Natural killer cell (primary cell): ENCODE measurements at places on chromosomes 6 and 20. TPM values are rescaled to one million over a fixed set of nuclear protein-coding genes. Genes with fewer than 3 reads are reported as not detected.

Gene SRMS
- 0.23 TPM for total RNA-seq

DNA sequence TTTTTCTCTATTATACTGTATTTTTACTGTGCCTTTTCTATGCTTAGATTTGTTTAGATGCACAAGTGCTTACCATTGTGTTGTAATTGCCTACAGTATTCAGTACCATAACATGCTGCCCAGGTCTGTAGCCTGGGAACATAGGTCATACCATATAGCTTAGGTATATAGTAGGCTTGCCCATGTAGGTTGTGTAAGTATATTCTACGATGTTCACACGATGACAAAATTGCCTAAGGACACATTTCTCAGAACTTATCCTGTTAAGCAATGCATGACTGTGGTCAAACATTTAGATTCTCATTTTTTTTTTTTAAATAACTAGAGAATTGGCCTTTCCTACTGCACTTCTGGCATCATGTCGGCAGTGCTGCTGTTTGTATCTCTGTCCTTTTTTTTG lies 253.7 kb upstream of the SUPT3H start:
- H3K36me3 ChIP-seq, result no peaks in the 10 kb centered on the region
- no peak for DNase-seq
- peaks cover 2% of the 10 kb centered on the region for H3K4me1 ChIP-seq

DNA sequence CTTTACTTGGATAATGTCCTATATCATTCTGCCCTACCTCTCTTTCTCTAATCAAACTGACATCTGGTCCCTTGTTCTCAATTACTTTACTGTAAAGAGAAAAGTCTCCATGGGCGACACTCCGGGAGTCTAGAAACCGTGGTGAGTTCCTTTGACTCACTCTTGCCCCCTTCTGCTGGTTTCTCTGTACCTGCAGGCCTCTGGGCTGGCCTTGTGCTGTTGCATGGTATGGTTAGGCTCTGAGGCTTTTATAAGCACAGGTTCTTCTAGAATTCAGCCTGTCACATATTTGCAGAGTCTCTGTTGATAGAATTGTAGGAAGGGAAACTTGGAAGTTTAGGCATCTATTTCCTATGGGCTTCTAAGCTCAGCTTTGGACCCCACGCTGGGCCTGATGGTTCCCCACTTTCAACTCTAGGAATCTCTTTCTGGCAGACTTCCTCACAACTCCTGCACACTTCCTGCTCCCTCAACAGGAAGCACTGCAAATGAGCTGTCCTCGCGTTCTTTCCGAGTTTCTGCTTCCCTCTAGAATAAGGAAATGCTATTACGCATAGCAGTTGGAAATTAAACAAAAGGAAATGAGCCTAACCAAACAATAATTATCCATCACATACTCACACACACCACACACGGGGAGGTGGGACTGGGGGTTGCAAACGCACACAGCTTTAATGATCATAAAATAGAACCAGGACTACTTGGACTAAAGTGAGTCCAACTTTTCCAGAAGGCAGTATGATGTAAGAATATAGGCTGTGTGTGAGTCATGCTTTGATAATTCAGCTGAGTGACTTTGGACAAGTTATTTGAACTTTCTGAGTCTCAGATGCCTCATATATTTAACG lies 683.3 kb downstream of the QKI start:
- no peaks in the 10 kb centered on the region for H3K36me3 ChIP-seq
- H3K4me3 ChIP-seq, result no peak overlapping the region
- H3K27ac ChIP-seq, result no peak overlapping the region
- H3K4me1 ChIP-seq, result no peaks in the 10 kb centered on the region

Gene SYTL3
- 143 TPM for total RNA-seq

Gene BCLAF1
- 465 TPM for total RNA-seq
